ENCODE measurements at places on chromosomes 4 and X.
A peak's percentile ranks its signal among the peaks of the same experiment; 100 is the strongest.

GRCh38 chr4:3074846-3075651 is 568 bp downstream of the HTT start:
- peak; percentile 72 for DNase-seq

GRCh38 chrX:31166832-31167231 is 95.0 kb upstream of the FTHL17 start:
- no peak for DNase-seq

DNA sequence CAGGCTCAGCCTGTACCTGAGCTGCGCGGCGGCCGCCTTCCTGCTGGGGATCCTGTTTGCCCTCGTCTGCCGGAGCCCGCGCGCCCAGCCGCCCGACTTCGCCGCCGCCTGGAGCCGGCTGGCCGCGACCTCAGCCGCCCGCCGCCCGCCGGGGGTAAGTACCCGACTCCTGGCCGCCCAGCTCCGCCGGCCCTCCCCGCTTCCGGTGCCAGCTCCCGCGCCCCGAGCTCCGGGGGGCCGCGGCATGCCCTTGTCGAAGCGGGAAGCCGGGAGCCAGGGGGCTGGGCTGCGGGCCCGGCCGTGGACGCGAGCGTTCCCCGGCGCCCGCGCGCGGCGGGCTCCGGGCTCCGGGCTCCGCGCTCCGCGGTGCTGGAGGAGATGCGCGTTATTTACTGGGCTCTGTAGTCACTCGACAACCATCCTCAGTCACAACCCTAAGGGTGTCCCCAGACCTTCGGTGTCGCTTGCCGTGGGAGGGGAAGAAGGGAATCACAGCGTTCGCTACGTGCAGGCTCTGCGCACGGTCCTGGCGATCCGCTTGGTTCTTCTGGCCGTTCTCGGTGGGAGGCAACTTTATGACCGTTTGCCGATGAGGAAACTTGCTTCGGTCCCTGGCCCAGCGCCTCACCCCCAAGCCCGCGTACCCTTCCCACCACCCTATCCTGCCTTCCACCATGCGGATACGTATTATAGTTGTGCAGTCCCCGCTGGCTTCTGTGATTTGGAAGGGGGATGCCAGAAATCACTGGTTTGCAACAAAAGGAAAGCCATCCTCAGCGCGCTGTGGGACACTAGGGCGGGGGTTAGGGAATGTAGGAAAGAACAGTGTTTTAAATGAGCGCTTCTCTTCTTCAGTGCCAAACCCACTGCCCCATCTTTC is 944 bp downstream of the SNX25 start:
- DNase-seq: peak; percentile 57

- DNase-seq: no peak
These were observed 136.5 kb downstream of the PJA1 start for GRCh38 chrX:69028761-69029120.

DNA sequence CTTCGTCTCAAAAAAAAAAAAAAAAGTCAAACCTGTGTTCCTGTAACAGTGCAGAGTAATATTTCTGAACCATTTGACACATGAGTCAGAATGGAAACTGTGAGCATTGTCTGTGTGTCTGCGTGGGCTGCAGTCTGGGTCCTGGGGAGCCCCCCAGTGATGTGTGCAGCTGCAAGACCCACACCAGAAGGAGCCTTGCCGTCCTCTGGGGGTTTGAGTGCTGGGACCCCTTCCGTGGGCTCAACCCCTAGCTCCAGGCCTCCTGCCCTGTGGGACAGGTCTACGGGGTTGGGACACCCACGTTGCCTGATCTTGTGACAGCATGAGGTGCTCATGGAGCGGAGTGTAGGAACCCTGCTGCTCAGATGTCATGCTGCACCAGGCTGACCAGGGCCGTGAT is 43.7 kb downstream of the DDX3X start:
- DNase-seq: peak; percentile 36

GRCh38 chrX:21412029-21412428 is 37.8 kb downstream of the CNKSR2 start:
- DNase-seq: no peak

GRCh38 chrX:16873106-16873505 is 2.9 kb upstream of the RBBP7 start:
- DNase-seq: no peak

- no peak for DNase-seq
These were observed 36.0 kb downstream of the RTL9 start for GRCh38 chrX:110394651-110395050.

DNA sequence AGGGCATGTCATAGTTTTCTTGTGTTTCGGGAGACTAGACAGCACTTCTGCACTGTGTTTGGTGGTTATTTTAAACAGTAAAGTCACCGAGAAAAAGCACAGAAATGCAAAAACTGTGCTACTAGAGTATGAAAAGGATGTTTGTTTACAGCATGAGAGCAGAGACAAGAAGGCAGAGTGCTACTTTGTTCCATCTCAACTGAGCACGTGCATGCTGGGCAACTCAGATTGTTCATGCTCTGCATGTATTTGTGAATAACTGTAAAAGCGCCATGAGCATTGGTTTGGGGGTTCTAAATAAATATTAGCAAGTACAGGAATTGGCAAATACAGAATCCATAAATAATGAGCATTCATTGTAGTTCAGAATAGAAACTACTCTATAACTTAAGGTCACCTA is 7.4 kb downstream of the EVC start:
- no peak for DNase-seq

DNA sequence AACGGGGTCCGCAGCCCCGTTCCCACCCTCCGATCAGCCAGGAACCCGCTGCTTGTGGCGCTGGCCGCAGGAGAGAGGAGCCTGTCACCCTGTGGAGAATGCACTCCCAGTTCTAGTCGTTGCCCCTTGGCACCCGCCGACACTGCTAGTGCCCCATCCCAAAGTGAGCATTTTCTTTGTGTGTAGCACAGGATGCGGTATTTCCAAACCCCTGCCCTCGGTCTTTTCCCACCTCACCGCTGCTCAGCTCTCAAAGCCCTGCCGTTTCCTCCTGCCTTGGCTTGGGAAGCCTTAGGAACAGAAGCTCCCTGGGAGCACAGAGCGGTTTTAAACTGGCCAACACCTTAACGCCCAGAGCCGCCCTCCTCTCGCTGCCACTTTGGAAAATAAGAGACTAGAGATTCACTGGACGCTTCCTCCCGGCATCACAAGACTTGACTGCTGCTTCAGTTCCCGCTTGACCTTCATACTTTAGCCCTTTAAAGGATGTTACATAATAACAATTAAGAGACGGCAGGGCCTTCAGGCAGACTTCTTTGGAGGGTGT is 772 bp downstream of the CYP4V2 start:
- peak; percentile 39 for DNase-seq

GRCh38 chr4:151238477-151238876 is 38.5 kb upstream of the PRSS48 start:
- DNase-seq: no peak

GRCh38 chrX:29872831-29873230 is 342.5 kb upstream of the MAGEB2 start:
- no peak for DNase-seq

DNA sequence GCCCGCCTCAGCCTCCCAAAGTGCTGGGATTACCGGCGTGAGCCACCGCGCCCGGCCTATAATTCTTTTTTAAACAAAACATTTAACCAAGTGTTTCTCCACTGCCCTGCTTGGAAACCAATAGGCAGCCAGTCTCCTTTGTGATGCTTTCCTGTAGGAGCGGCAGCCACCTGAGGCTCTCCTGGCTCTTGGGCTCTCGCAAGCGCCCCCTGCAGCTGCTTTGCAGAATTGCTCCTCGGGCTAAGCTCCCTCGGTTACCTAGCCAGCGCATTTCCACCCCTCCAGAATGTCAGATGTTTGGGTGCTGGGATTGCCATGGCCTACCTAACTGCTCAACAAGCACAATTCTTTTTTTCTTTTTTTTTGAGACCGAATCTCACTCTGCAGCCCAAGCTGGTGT is 7.7 kb downstream of the S100P start:
- DNase-seq: peak; percentile 58

GRCh38 chr4:17124767-17125166 is 226.3 kb upstream of the LDB2 start:
- DNase-seq: no peak

- no peak for DNase-seq
These were observed 28.9 kb upstream of the NDUFC1 start for GRCh38 chr4:139331185-139331584.

DNA sequence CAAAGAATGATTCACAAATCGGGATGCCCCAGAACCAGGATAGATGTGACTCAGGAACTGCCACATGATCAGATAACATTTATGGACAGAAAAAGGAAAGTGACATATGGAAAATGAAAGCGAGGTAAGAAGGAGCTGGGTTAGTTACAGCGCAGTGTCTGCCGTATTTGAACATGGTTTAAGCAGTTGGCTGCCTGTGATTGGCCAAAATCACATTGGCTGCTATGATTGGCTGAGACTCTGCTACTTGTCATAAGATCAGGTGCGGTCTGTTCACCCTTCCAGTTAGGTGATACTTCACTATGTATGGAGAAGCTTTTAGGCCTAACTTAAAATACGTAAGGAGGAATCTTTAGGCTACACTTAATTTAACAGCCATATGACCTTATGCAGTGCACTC is 322.7 kb upstream of the HAND2 start:
- no peak for DNase-seq

GRCh38 chrX:107713203-107713542 is 62.4 kb downstream of the TSC22D3 start:
- DNase-seq: no peak

- DNase-seq: no peak
These were observed 53.9 kb downstream of the PPARGC1A start for GRCh38 chr4:23835774-23836478.

GRCh38 chr4:189322426-189322825 is 618.2 kb upstream of the FRG1 start:
- no peak for DNase-seq

GRCh38 chr4:6999172-7000086 is 43.7 kb upstream of the TADA2B start:
- DNase-seq: peak; percentile 52

DNA sequence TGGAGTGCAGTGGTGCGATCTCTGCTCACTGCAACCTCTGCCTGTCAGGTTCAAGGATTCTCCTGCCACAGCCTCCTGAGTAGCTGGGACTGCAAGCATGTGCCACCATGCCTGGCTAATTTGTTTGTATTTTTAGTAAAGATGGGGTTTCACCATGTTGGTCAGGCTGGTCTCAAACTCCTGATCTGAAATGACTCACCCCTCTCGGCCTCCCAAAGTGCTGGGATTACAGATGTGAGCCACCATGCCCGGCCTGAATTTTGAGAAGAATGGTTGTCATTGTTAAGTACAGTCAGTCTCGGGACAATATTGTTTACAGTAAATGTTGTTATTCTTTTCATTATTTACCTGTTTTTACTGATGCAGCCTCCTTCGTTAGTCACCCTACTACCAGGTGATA is 1226.2 kb upstream of the TENM3 start:
- no peak for DNase-seq

DNA sequence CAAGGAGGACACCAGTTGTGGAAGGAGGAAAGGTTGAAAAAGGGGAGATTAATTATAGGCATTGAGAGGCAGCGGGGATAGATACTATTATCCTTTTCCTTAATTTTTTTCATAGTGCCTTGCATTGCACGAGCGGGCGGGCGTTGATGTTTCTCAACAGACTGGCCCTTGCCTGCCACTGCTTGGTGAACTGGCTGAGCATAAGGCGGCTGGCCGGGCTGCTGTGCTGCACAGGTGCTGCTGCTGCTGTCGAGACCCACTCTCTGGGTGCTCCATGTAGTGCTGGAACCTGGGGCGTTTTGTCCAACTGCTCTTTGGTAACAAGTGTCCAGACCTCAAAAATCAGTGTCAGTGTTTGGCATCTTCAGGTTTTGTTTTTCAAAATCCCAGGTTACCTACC is 83.3 kb upstream of the PAQR3 start:
- no peak for DNase-seq

- no peak for DNase-seq
These were observed 76.7 kb upstream of the FAM9C start for GRCh38 chrX:13121020-13121555.

DNA sequence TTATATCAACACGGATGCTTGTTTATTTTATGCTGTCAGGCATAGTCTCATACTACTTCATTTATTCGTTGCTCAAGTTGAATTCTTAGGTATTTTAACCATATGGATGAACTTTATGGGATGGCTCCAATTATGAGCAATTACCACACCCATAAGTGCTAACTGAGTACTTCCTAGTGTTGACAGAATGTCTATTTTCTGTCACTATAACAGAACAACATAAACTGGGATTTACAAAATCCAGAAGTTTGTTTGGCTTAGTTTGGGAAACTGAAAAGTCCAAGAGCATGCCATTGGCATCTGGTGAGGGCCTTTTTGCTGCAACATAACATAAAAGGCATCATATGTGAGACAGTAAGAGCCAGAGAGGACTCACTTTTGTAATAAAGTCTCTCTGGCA is 21.0 kb downstream of the SULT1E1 start:
- no peak for DNase-seq

DNA sequence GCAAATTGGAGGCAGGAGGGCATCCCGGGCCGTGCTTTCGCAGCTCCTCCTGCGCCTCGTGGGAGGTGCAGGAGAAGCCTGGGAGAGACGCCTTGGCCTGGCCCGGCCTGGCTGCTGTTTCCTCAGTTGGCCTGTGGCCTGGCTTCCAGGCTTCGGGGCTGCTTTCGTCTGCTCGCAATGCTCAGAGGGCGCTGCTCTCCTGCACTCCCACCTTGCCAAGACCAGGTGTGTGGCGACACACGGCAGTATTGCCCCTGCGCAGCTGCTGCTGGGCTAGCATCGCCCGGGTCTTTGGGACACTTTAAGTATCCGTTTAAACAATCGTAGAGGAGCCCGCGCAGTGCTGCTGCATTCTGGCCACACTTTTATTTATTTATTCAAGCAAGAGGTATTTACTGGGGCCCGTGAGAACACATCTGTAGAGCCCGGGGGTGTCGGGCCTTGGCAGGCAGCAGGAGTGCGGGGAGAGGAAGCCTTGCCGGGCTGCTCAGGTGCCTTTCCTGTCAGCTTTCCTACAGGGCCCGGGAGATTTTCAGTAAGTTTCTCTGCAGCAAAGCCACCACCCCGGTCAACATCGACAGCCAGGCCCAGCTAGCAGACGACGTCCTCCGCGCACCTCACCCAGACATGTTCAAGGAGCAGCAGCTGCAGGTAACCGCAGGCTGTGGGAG is 26.2 kb upstream of the HGFAC start:
- DNase-seq: no peak

DNA sequence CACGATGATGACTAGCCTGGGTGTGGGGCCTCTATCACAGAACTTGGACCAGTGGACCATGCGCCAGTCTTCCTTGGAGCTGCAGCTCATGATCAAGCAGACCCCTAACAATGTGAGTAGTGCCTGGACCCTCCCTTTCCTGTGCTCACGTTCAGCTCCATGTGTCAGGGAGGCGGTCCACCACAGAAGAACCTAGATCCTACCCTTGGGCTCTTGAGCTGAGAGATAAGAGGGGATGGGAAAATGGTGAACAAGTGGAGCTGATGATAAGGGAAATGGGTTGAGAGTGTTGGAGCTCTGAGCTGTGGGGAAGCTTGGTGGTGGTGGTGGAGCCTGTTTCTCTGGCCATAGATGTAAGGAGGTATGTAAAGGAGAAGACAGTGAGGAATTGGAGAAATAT is 13.1 kb downstream of the MED12 start:
- DNase-seq: no peak

DNA sequence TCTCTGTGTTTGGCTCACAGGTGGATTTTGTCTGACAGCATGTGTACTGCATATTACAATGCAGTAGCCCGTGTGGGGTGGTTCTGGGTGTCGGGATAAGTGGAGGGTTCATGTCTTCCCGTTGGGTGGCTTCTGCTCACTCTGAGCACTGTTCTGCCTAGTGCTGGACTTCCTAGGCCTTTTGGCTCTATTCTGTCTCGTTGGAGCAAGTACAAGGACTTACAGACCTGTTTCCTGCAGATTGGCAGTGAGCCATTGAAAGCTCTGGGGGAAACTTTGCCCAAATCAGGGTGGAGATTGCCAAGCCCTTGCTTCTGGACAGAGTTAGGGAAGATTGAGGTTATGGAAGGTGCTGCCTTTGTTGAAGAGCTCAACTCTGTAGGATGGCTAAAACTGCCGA is 91.1 kb upstream of the SLC4A4 start:
- no peak for DNase-seq

Data from activated CD4-positive, alpha-beta T cell treated with anti-CD3 and anti-CD28 coated beads, Interleukin-2, Interleukin-6, amounts not matched to agents 100 ng/mL and 50 ng/mL, durations not matched to agents 16 hours and 8 hours (primary cell).